ENCODE measurements at places on chromosomes 3 and 15.
A peak's percentile ranks its signal among the peaks of the same experiment; 100 is the strongest.

DNA sequence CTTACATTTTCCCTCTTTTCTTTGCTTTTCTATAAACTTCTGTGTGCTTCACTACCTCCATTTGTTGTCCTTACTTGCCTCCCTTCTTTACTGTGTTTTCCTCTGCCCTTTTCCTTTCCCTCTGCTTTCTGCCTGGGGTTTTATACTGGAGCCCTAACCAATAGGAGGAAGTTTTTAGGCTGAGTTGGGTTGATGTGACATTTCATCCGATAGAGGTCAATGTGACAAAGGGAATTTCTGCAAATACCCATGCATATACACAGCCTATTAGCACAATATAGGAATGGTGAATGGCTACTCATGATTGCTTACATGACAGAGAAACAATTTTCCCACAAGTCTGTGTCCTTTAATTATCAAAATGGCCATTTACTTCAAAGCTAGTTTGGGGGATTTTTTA lies 153.0 kb upstream of the ARPP21 start:
- no peak for DNase-seq

- DNase-seq = no peak
Observed at GRCh38 chr3:37466660-37467359, 292.4 kb upstream of the LRRFIP2 start.

GRCh38 chr3:182696916-182697315 lies 96.4 kb upstream of the ATP11B start:
- no peak for DNase-seq

GRCh38 chr3:49673121-49673714 lies 933 bp upstream of the APEH start:
- peak; percentile 23 for DNase-seq

DNA sequence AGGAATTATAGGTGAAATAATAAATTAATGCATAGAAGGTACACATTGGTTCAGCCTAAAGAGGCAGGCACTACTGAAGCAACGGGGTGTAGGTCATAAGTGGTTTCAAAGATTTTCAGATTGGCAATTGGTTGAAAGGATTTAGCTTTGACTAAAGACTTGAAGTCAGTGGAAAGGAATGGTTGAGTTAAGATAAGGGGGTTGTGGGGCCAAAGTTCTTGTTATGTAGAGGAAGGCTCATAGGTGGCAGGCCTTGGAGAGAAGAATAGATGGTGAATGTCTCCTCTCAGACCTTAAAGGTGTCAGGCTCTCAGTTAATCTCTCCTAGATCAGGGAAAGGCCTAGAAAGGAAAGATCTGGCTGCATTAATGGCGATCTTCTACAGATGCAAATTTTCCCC lies 209.8 kb downstream of the ATP10A start:
- no peak for DNase-seq

GRCh38 chr3:65729555-65729954 lies 309.2 kb downstream of the MAGI1 start:
- DNase-seq = no peak

GRCh38 chr3:136716629-136717028 lies 35.5 kb downstream of the STAG1 start:
- no peak for DNase-seq

GRCh38 chr3:107545680-107546120 lies 22.9 kb downstream of the BBX start:
- DNase-seq = no peak

- peak; percentile 78 for DNase-seq
Observed at GRCh38 chr15:85858586-85859375, 64.1 kb upstream of the KLHL25 start.

DNA sequence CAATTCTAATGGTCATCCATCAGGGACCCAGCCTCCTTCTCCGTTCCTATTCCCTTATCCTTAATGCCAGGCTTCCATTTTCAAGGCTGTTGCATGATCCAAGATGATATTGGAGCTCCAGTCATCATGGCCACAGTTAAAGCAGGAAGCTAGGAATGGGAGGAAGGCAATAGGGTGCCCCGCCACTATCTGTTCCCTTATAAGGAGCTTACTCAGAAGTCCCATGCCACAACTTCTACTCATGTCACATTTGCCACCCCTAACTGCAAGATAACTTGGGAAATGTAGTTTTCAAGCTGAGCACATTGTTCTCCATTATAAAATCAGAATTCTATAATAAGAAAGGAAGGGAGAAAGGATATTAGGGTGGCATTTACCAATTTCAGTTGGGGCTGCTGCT lies 38.6 kb upstream of the SPSB4 start:
- DNase-seq = no peak

GRCh38 chr3:98557324-98558010 lies 25.7 kb downstream of the GPR15 start:
- DNase-seq = no peak

DNA sequence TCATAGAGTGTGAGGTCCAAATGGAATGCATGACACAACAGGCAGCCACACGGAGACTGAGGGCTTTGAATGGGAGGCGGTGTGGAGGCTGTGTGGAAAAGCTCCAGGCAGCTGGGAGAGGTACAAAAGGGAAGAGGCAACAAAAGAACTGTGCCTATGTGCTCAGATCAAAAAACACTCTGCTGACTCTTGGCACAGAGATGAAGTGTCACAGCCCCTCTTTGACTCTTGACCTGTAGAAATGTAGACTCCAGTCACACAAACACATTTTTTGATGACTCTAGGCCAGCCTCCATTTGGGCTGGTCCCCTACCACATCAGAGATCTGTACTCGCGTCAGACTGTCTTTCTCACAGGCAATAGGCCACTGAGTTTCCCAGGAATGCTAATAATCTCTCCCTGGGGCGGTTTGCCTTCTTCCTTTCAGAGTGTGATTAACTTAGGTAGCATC lies 456.0 kb downstream of the TUSC7 start:
- DNase-seq = no peak

GRCh38 chr15:101480613-101481380 lies 8.7 kb downstream of the PCSK6 start:
- DNase-seq = no peak

DNA sequence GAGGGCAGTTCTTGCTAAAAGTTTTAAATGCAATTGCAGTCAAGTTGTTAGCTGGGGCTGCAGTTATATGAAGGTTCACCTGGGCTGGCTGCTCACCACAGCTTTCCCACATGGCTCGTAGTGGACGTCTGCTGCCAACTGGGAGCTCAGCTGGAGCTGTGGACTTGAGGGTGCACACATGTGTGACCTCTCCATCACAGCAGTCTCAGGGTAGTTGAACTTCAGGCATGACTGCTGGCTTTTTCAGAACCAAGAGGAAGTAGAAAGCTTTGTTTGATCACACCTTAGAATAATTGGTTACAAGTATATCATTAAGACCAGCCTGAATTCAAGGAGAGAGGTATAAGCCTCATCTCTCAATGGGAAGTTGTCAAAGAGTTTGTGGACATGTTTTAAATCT lies 74.1 kb downstream of the CHL1 start:
- DNase-seq = no peak

DNA sequence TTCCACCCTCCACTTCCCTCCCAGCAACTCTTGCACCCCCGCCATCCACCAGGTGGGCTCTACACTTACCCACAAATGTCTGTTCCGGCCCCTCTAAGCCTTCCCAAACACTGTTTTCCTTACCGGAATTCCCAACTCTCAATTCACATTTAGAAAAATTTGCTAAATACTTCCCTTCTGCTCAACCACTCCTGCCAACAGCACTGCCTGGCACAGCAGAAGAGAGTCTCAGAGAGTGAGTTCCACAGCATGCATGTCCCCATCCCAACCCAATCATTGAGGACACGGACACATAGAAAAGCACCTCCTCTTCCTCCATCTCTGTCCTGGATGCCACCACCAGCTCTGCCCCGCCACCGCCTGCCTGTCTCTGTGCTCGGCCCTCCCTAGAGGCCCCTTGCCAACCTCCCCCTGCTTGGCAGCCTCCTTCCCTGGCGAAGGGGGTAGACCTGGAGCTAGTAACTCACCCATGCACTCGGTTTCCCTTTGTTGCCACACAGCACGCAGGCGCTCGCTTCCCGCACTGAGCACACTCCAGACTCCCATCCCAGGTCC lies 66.2 kb upstream of the SLC6A1 start:
- no peak for DNase-seq

GRCh38 chr15:101795455-101795854 lies 7.9 kb upstream of the OR4F6 start:
- no peak for DNase-seq

DNA sequence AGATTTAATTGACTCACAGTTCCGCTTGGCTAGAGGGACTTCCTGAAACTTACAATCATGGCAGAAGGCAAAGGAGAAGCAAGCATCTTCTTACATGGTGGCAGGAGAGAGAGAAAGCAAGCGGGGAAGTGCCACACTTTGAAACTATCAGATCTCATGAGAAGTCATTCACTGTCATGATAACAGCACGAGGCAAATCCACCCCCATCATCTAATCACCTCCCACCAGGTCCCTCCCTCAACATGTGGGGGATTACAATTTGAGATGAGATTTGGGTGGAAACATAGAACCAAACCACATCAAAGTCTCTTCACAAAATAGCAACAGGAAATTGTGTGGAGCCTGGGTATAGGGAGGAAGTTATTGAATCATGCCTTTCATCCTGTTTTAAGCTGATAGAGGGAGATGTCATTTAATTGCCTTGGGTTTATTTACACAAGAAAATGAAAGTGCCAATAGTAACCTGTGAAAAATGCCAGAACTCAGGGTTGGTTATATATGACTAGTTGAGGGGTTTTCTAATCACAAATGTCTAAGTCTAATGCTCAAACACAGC lies 624.8 kb upstream of the LMCD1 start:
- peak; percentile 6 for DNase-seq

DNA sequence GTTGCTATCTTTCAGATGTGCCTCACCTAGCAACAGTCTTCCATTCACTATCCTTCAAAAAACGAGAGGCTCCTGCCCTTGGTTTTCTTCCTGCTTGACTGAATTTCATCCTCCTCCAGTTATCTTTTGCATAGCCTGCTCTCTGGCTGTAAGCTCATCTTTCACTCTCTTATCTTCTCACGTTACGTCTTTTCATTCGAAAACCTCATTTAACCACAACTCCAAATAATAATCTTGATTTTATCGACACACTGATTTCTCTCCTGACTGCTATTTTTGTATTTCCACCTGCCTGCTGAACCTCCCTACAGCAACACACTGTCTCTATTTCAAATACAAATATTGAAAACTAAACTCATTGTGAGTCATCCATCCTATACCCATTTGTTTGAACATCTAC lies 230.7 kb upstream of the TMC3 start:
- DNase-seq = no peak

DNA sequence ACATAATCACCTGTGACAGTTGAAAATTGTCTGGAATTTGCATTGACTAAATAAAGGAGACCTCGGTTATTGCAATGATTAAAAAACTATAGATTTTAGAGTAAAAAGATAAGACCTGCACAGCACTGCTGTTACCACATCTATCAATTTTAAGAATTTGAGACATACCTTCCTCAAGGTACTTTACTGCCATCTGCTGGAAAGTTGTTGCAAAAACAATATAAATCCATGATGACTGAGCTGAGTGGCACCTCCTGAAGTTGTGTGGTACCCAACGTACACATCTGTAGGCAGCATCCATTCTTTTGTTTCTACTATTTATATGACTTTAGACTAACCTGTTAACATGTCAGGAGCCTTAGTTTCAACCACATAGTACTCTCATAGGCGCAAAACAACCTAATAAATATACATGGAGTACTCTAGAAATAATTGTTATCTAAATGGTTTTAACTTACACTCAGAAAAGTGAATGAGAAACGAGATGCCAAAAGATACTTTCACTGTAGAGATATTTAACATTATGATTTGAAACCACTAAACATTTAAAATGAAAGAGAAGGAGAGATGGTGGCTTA lies 106.7 kb downstream of the GHSR start:
- no peak for DNase-seq

- DNase-seq = no peak
Observed at GRCh38 chr15:52118969-52119749, 6.6 kb upstream of the BCL2L10 start.

GRCh38 chr3:15978801-15979200 lies 181.0 kb upstream of the ANKRD28 start:
- DNase-seq = no peak

GRCh38 chr3:119156868-119157267 lies 10.9 kb downstream of the TEX55 start:
- no peak for DNase-seq

- no peak for DNase-seq
Observed at GRCh38 chr15:92510163-92510882, 116.6 kb downstream of the ST8SIA2 start.

GRCh38 chr3:492586-493316 lies 296.2 kb downstream of the CHL1 start:
- DNase-seq = no peak

GRCh38 chr15:52112203-52112750 lies 298 bp downstream of the BCL2L10 start:
- peak; percentile 38 for DNase-seq

GRCh38 chr15:51830276-51830806 lies 888 bp downstream of the TMOD3 start:
- no peak for DNase-seq

- DNase-seq = no peak
Observed at GRCh38 chr3:179234199-179234598, 16.7 kb downstream of the KCNMB3 start.

GRCh38 chr3:66004244-66004643 lies 34.5 kb downstream of the MAGI1 start:
- DNase-seq = no peak

DNA sequence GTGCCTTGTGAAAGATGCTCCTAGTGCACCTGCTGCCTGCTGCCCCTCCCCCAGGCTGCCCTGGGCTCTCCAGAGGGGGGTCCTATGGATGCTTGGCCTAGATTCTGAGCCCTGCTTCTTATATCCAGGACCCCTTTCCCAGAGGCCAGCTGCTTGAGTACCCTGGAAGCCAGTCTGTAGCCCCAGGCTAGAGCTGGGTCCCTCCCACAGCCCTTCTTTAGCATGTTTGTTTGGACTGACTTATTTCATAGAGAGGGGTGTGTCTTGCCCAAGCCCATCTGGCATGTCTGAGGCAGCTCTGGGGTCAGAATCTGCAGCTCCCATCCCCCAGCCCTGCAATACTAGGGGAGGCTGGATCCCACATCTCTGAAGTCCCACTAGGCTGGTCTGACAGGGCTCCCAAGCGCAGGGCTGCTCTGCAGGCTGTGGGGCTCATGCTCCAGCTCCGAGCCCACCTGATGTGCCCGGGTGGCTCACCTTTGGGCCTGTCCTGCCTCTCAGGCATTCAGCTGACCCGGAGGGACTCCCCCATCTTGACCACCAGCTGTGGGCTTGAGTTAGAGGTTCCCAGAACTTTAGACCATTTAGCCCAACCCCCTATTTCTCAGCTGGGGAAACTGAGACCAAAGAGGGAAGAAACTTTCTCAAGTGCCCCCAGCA lies 3.1 kb downstream of the CHRNB4 start:
- no peak for DNase-seq

DNA sequence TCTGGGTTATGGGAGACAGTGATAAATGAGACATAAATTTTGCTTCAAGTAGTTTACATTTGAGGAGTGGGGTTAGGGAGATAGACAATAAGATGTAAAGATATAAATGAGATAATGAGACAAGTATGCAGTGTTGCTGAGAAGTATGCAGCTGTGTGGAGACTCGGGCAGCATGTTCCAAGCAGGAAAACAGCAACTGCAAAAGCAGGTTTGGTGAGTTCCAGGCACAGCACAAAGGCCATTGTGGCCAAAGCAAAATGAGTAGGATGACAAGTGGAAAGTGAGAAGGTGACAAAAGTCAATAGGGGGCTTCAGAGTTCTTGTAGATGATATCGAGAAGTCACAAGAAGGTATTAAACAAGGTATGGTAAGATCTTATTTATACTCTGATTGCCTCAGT lies 259.1 kb upstream of the PEX5L start:
- DNase-seq = no peak
